HuH-7.5 (cell line): ENCODE measurements at places on chromosomes 6 and 20.

- DNase-seq, result no peak
Observed at GRCh38 chr20:26209171-26209941, 512.7 kb upstream of the ZNF337 start.

DNA sequence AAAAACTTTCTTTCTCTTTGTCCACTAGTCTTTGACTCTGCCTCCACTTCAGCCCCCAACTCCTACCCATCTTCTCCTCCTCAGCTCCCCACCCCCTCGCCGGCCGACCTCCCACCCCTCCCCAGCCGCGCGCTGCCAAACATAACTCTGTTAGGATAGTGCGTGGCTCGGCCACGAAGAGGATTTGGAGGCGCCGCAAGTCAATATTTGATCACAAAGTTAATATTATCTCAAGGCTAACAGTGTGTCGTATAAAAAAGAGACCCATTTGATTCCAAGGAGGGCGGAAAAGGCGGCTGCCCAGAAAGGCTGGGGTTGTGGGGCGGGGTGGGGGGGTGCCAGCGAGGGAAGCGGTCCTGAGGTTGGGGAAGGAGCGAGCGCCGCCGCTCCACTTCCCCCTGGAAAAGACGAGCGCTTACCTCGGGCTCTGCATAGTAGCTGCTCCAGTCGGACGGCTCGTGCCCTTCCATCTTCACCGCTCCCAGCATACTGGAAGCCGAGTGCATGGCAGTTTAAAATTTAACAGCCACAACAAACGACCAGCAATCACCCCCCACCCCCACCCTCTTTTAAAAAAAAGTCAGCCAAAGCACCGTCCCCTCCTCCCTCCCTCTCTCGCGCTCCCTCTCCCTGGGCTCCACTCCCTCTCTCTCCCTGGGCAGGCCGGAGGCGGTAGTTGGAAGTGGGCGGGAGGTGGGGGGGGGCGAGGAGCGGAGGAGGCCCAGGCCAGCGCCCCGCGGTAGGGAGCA lies 425 bp downstream of the FOXA2 start:
- DNase-seq, result peak; percentile 92

- no peak for DNase-seq
Observed at GRCh38 chr6:127459231-127459641, at the start of gene KIAA0408. Gene KIAA0408, minus strand, starts transcription at chr6:127459389. Its CDS starts 5,408 bp downstream, at chr6:127453981.

DNA sequence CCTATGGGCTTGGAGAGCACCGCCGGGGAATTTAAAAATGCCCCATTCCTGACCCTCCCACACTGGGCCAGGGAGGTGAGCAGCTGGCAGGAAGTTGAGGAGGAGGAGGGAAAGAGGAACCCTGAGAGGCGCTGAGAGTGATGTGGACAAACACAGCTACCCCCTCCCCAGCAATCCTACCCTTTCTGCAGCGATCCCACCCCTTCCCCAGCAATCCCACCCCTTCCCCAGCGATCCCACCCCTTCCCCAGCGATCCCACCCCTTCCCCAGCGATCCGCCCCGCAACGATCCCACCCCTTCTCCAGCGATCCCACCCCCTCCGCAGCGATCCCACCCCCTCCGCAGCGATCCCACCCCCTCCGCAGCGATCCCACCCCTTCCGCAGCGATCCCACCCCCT lies 111.6 kb downstream of the SYCP2 start:
- no peak for DNase-seq

GRCh38 chr20:2698912-2699311 lies 6.3 kb downstream of the EBF4 start:
- no peak for DNase-seq
